Cortex of kidney (tissue), 1 donor: ENCODE measurements at places on chromosomes 13 and 19.

DNA sequence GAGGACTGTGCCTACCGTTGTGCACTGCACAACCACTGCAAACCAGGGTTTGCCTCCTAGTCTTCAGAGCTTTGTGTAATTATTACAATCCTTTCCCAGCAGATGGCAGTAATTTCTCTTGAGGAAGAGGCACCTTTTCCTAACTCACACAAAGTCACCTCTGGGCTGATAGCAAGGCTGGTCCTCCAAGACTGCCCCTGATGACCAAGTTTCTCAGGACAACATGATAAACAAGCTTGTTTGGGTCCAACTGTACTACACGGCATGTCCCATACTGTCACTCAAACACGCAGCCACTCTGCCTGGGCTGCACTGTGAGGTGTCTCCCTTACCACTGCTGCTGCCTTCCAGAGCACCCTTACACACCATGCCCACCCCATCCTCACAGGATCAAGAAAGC lies 39.3 kb downstream of the RFXAP start:
- DNase-seq: no peak

DNA sequence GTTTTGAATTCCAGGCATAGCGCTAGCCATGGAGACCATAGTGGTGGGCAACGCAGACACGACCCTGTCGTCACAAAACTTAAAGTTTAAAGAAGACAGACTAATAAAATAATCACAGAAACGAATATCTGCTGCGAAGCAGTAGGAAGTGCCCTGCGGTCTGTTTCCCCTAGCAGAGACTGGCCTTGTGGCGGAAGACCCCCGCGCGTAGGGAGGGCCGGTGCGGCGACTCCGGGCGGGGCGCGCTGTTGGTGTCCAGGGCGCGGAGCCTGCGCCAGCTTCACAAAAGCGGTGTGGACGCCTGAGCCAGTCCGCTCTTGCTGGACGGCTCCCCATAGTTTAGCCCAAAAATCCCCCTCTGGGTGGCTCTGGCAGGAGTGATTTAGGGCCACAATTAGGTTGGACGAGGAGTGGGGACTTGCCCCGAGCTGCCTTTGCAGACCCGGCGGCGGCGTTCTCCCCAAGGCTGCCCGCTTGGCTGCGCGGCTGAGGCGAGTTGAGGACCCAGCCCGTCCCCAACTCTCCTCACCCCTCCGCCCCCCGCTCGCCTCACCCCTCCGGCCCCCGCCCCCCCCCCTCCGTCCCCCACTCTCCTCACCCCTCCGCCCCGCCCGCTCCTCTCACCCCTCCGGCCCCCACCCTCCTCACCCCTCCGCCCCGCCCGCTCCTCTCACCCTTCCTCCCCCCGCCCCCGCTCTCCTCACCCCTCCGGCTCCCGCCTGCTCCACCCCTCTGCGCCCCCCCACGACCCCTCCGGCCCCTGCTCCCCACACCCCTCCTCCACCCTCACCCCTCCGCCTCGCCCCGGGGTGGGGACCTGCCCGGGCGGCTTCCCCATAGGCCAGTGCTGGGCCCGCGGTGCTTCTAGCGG lies 14.2 kb upstream of the LATS2 start:
- no peak for DNase-seq

- no peak for DNase-seq
Observed at GRCh38 chr13:27968316-27969081, 616 bp downstream of the CDX2 start.

GRCh38 chr19:56403261-56403660 lies 871 bp upstream of the ZNF583 start:
- DNase-seq: no peak

DNA sequence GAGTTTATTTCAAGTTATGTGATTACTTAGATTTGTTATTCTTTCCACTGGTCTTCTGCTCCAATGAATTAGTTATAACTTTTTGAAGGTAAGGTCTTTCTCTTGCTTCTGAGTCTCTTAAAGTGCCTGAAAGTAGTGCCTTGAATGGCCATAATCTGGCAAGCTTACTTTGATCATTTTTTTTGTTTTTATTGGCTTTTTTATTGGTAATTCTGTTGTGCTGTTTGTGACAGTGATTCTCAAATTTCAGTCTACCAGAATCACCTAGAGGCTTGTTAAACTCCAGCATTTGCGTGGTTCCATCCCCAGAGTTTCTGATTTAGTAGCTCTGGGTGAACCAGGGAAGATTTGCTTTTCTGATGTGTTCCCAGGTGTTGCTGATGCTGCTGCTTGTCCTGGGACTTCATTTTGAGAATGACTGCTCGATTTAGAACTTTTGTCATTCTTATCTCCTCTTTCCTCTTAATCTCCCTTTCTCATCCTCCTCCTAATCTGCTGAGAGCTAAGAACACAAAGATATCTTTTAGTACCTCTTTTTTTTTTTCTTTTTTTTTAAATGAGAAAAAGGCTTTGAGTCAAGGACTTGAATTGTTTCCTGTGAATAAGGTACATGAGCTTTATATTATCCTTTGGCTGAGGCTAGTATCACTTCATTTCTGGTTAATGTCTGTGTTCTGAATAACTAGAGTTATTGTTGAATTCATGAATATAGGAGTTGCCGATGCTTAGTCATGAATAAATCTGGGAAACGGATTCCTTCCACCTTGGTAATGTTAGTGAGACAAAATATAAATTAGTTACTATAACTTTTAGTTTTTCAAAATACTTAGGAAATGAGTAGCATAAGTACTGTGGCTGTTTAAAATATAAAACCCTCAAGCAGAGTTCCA lies 91.4 kb downstream of the PAN3 start:
- no peak for DNase-seq

DNA sequence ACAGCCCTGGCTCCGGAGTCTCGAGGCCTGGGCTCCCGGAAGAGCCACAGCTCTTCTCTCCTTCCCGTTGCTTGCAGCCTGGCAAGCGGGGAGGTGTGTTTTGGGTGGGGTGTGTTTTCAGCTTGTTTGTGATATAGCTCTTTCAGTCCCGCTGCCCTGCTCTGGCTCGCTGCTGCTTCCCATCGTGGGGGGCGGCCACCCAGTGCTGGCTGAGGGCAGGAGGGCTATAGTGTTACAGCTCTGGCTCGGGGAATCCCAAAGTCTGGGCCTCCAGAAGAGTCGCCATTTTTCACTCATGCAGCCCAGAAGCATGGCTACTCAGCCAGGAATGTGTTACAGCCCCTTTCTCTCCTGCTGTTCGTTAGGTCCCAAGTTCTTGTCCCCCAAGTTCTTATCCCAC lies 2.2 kb upstream of the ZNF256 start:
- no peak for DNase-seq

DNA sequence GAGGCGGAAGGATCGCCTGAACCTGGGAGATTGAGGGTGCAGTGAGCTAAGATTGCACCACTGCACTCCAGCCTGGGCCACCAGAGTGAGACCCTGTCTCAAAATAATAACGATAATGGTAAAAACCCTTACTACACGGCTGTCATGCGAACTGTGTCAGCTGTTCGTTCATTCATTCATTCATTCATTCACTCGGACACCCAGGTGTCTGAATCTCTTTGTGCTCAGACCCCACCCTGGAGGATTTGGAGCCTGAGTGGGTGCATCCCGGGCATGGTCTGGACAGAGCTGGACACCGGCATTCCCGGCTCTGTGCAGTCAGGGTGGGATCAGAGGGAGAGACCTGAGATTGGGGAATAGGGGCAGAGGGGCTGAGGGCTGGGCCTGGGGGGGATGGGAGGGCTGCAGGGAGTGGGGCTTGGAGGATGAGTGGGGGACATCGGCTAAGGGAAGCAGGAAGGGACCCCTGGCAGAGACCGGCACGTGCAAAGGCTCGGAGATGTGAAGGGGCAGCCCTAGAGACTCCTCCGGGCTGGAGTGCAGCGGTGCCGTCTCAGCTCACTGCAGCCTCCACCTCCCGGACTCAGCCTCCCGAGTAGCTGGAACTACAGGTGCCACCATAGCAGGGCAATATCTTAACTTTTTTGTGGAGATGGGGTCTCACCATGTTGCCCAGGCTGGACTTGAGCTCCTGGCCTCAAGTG lies 31.6 kb upstream of the TCF3 start:
- DNase-seq: no peak

DNA sequence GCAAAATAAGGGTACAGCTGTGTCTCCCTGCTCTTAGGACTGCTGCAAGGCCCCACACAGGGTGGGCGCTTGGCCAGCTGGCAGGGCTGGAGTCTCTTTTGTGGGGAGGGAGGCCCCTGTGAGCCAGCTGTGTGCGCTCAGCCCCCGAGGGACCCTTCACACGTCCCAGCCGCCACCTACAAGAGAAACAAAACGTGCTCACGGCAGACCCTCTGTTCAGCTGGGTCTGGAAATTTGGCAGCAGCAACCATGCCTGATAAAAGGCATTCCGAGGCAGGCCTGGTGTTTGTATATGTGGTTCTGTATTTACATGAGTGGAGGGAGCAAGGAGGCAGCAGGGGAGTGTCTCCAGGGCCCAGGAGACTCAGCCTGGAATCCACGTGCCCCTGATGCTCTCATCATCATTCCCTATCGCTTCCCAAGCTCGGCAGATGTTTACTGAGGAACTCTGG lies 49.7 kb downstream of the CRTC1 start:
- DNase-seq: no peak

DNA sequence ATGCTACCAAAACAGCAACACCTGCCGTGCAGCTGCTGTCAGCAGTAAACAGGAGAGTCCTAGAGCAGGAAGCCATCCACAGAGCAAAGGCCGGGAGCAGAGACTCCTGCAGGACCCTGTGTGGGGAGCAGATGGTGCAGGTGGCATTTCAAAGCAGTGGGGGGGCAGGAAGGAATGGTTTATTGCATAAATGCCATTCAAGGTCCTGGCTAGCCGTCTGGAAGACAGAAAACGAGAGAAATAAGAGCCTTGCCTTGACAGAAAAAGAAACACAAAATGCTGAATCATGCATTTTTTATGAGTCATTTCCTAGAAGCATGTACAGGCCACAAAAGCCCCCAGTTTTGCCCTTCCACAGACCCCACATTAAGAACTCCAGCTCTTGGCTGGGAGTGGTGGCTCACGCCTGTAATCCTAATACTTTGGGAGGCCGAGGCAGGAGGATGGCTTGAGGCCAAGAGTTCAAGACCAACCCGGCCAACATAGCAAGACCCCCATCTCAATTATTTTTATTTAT lies 5.4 kb downstream of the RSPH6A start:
- no peak for DNase-seq

GRCh38 chr19:19445911-19446361 lies 40.5 kb downstream of the GATAD2A start:
- DNase-seq: no peak

DNA sequence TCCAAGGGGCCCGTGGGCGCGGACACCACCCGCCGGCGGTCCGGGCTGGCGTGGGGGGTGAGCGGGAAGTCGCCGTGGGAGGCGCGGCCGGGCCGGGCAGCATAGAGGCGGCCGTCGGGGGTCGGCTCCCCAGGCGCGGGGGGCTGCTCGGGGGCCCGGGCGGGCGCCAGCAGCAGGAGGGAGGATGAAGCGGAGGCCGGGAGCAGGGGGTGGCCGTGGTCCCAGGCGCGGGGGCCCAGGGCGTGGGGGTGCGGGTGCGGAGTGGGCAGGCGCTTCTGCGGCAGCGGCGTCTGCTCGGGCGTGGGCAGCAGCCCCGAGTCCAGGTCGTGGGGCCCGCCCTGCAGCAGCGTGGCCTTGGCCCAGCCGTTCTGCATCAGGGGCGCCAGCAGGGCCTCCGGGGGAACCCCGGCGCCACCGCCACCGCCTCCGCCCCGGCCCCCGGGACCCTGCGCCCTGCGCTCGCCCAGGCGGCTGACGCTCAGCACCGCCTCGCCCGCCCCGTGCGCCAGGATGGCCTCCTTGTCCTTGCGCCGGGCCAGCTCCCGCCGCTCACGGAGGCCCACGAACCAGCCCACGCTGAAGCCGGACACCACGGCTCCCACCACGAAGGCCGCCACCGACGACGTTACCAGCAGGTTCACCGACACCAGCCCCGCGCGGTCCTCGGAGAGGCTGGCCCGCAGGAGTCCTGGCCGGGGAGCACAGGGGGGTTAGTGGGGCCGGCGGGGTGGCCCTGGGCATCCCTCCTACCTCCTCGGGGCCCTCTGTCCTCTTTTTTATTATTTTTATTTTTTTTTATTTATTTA lies 4.2 kb upstream of the LRG1 start:
- no peak for DNase-seq

DNA sequence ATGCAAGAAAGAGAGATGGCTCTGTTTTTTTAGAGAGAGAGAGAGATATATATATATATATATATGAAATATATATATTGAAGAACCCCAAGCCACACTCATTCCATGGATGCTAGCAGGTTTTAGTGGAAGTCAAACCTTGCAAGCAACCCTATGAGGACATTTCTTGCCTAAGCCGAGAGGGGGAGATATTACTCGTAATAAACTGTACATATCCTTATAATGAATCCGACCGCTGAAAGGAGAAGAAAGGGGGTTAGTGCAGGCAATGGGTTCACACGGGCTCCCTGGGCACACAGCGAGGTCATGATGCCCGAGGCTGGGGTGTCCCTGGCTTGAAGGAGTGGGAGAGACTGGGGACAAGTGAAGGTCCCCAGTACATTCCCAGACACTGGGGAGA lies 78.3 kb downstream of the IER2 start:
- no peak for DNase-seq

- DNase-seq: no peak
Observed at GRCh38 chr13:99199541-99200431, 868 bp upstream of the UBAC2 start.

- no peak for DNase-seq
Observed at GRCh38 chr13:110775576-110775975, 62.1 kb downstream of the ING1 start.

DNA sequence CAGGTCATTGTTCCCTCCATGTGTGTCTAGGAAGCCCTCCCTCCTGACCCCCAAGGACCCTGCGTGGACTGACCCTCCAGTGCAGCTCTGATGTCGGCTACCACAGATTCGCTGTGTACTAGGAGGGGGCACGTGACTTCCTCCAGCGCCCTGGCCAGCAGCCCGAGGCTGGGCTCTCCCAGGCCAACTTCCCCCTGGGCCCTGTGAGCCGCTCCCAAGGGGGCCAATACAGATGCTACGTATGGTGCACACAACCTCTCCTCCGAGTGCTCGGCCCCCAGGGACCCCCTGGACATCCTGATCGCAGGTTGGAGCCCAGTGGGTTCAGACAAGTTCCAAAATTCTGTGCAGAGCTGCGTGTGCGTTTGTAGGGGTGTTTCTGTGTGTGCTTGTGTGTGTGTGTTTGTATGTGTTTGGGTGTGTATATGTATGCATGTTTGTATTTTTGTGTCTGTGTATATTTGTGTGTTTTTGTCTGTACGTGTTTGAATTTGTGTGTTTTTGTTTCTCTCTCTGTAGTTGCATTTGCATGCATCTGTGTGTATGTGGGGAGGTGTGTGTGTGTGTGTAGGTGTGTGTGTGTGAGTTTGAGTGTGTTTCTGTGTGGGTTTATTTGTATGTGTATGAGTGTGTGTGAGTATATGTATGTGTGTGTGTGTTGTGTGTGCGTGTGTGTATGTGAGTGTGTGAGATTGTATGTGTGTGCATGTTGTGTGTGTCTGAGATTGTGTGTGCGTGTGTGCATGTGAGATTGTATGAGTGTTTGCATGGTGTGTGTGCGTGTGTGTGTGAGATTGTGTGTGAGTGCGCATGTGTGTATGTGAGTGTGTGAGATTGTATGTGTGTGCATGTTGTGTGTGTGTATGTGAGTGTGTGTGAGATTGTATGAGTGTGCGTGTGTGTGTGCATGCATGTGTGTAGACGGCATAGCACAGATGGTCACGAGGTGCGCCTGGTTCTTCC lies 21.4 kb upstream of the LILRA2 start:
- no peak for DNase-seq

- DNase-seq: no peak
Observed at GRCh38 chr13:27797228-27797624, 4.9 kb downstream of the GSX1 start.

GRCh38 chr19:30338041-30338456 lies 34.1 kb upstream of the ZNF536 start:
- no peak for DNase-seq
